Fibroblast of gingiva (primary cell): ENCODE measurements at places on chromosomes 4 and X.

- no peak for DNase-seq
These were observed 917.9 kb downstream of the RAPGEF2 start for GRCh38 chr4:160020804-160021203.

- peak; percentile 42 for DNase-seq
These were observed 214.0 kb upstream of the UGT8 start for GRCh38 chr4:114384629-114385028.

- no peak for DNase-seq
These were observed 21.3 kb downstream of the ETDA start for GRCh38 chrX:135273162-135273561.

DNA sequence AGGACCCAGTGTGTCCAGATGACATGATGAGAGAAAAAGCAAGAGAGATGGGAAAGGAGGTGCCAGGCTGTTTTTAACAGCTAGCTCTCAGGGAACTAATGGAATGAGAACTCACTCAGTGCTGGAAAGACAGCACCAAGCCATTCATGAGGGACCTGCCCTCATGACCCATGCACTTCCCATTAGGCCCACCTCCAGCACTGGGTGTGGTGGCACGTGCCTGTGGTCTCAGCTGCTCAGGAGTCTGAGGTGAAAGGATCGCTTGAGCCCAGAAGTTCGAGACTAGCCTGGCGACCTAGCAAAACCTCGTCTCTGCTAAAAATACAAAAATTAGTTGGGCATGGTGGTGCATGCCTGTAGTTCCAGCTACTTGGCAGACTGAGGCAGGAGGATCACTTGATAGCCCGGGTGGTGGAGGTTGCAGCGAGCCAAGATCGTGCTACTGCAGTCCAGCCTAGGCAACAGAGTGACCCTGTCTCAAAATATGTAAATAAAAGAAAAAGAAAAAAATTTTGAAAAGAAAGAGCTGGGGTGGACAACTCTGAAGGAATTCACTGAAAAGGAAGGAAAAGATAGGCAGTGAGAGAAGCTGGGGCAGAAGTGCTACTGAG lies 50.9 kb downstream of the FAM193A start:
- peak; percentile 67 for DNase-seq

DNA sequence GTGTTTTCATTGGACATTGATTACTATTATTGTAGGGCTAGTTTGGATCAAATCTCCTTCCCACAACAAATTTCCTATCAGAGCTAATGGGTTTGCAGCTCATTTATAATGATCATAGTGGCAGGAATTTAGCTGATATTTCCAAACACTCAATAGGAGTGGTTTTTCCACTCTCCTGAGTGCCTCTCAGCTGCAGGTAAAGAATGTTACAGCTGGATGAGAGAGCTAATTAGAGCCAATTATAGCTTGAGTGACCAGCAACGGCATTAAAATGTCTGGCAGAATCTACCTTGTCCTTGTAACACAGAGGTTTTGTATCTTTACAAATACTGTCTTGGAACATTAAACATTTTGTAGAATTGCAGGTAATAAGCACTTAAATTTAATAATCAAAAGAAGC lies 602.8 kb upstream of the EPHA5 start:
- no peak for DNase-seq

- DNase-seq: no peak
These were observed 413.3 kb downstream of the SPRY1 start for GRCh38 chr4:123809864-123810263.

DNA sequence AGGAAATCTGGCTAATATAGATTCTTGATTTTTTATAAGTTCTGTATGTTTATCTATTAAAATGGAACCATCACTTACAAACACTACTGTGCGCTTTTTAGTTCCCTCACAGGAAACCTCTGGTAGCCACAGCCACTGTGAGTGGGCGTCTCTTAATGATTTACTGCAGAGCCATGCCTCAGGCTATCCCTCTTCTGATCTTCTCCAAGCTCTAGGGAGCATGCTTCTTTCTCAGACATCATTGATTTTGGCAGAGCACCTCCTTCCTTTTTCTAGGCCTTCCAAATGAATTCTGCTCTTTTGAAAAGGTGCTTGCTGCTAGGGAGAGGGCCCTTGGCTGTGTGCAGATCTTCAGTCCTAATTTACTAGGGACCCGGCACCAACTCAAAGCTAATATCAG lies 61.1 kb upstream of the STS start:
- no peak for DNase-seq

DNA sequence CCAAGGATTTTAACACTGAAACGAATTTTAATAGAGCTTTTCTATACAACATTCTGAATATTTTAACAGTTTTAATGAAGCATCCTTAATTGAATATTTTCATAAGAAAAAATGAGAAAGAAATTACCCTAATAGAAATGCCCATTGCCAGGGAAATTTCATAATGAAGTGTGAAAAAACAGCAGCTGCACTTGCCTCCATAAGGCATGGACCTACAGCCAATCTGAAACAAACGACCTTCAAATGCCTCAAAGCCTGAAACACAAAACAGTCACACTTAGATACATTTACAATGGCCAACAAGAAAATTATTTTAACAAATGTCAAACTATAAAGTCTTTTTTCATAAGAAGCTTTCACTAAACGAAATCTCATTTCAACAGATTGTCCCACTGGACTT lies 74.4 kb downstream of the SLC9B1 start:
- DNase-seq: no peak
